ENCODE measurements at places on chromosomes 1 and 21. TPM values are rescaled to one million over a fixed set of nuclear protein-coding genes. Genes with fewer than 3 reads are reported as not detected.

Gene TNFRSF4
- 305 TPM for total RNA-seq

Gene SLC44A5
- total RNA-seq: not detected

Gene SHE
- total RNA-seq: not detected

Gene WNT4
- not detected for total RNA-seq

Gene ANGPTL1
- not detected for total RNA-seq

Gene CENPF
- 28.7 TPM for total RNA-seq

Data from natural killer cell treated with Interleukin-12 subunit alpha and Interleukin-12 subunit beta and Interleukin-15 and Interleukin-18, amount 100 ng/mL, for 72 hours (primary cell).